Vagina (tissue), 2 donors: ENCODE measurements at places on chromosomes 7 and 10.

- H3K27ac ChIP-seq = peak overlapping the region; percentile 15
- no peak for DNase-seq
- no peaks in the 10 kb centered on the region for H3K36me3 ChIP-seq
- H3K27me3 ChIP-seq = no peaks in the 10 kb centered on the region
- no peak overlapping the region for H3K4me3 ChIP-seq
- H3K4me1 ChIP-seq = peaks cover 28% of the 10 kb centered on the region
These were observed 444.8 kb downstream of the GRID1 start for GRCh38 chr10:85921789-85922188.

DNA sequence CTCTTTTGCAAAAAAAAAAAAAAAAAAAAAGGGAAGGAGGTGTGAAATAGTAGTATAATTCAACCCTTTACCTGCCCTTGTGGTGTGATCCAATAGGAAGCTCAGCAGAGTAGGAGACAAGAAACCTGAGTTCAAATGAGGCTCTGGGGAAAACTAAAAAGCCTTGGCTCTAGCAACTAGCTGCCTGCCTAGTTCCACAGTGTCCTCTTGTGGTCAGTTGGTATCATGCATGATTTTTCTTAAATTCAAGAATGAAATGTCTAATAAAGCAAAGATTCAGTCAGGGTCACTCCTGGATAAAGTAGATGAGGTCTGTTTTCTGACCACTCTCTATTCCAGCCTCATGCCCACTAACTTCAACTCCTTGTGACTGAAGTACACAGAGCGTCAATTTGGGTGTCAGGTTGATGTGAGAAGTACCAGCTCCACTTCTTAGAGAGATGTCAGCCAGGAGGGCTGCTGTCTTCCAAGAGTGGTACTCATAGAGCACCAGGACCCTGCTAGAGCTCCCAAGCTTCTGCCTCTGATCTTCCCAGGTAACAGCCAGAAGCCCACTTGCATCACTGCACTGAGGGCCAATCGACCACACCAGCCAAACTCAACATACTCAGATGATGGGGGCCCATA lies 10.5 kb downstream of the LSM5 start:
- H3K27ac ChIP-seq = no peak overlapping the region
- no peaks in the 10 kb centered on the region for H3K36me3 ChIP-seq
- DNase-seq = no peak
- no peak overlapping the region for H3K4me3 ChIP-seq

DNA sequence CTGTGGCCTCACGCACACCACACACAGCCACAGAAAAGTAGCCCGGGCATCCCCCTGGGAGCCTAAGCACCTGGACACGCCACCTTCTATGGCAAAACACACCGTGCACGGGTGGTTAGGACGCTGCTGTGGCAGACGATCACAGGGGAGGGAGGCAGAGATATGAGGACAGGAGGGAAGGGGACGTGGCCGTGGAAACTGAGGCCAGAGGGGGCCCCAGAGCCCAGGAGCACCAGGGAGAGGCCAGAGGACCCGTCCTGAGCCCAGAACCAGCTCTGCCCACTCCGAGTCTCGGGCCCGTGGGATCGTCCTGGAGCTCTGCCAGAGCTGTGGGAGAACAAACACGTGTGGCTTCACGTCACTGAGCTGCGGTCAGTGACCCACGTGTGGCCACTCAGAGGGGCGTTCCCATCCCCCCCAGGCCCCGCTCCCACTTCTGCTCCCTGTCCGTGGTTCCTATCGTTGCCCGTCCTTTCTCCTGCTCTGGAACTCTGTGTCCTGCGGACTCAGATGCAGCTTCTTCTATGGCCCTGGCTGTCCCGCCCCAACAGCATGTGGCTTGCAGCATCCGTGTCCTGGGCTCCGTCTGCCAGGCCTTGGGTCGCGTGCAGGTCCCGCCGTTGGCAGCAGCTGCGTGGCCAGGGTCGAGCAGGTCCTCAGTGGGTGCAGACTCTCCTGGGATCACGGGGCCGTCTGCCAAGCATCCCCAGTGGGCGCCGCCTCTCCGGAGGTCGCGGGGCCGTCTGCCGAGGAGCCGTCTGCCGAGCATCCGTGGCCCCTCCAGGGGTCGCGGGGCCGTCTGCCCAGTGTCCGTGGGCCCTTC lies 31.0 kb downstream of the GET4 start:
- no peak overlapping the region for H3K27ac ChIP-seq
- no peak for DNase-seq
- H3K4me1 ChIP-seq = peaks cover 14% of the 10 kb centered on the region
- H3K27me3 ChIP-seq = no peaks in the 10 kb centered on the region
- no peaks in the 10 kb centered on the region for H3K36me3 ChIP-seq

- peak; percentile 52 for DNase-seq
- H3K27ac ChIP-seq = no peak overlapping the region
- H3K4me1 ChIP-seq = no peaks in the 10 kb centered on the region
- H3K36me3 ChIP-seq = peaks cover 5% of the 10 kb centered on the region
- no peak overlapping the region for H3K4me3 ChIP-seq
These were observed 11.0 kb downstream of the ZNF777 start for GRCh38 chr7:149449897-149450296.

DNA sequence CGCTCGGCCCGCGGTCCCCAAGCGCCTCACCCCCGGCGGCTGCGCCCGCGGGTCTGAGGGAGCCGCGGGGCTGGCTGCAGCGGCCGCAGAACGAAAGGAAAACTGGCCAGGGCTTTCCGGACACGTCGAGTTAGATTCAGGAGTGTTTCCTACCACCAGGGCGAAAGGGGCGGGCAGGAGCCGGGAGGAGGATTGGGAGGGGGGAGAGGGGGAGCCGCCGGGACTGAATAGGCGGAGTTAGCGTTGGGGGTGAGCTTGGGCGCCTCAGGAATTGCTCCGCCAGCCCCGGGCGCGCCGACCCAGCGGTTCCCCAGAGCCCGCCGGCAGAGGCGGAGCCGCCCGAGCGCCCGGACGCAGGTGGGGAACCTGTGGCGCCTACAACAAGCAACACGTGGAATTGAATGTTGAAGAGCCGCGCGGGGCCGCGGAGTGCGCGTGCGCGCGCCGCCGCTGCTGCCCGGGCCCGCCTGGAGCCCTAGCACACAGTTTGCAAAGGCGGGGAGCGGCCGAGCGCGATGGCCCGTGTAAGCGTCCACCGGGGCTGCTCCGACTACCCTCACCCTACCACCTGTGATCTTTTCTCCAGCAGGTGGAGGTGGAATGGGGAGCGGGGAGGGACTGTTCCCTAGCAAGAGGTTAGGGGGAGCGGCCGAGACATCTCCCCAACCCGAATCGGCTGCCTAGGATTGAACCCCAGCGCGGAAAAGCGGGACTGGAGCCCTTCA lies at the start of gene CADPS2:
TSS of gene CADPS2 (minus strand) at position 104 of the 725 bp plus-strand sequence. CDS start 123 bp downstream, outside the sequence.
- H3K36me3 ChIP-seq = no peaks in the 10 kb centered on the region
- peak within 1 kb of the TSS; percentile 86 for H3K27ac ChIP-seq
- peak; percentile 94 for DNase-seq
- H3K4me3 ChIP-seq = peak within 1 kb of the TSS; percentile 63
- peaks cover 31% of the 10 kb centered on the region for H3K4me1 ChIP-seq

DNA sequence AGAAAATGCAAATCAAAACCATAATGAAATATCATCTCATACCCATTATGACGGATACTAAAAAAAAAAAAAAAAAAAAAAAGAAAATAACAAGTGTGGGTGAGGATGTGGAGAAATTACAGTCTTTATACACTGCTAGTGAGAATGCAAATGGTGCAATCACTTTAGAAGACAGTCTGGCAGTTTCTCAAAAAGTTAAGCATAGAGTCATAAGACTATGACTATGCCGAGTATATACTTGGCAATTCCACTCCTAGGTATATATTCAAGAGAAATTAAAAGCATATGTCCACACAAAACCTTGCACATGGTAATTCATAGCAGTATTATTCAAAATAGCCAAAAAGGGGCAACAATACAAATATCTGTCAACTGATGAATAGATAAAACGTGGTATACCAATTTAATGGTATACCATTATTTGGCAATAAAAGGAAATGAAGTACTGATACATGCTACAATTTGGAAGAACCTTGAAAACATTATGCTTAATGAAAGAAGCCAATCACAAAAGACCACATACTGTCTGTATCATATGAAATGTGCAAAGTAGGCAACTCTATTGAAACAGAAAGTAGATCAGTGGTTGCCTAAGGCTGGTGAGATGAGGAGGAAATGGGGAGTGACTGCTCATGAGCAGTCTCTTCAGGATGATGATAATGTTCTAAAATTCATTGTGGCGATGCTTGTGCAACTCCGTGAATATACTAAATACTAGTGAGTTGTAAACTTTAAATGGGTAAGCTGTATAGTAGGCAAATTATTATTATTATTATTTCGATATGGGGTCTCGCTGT lies 90.1 kb upstream of the NANOS1 start:
- no peaks in the 10 kb centered on the region for H3K27me3 ChIP-seq
- no peaks in the 10 kb centered on the region for H3K4me1 ChIP-seq
- H3K27ac ChIP-seq = no peak overlapping the region
- H3K36me3 ChIP-seq = no peaks in the 10 kb centered on the region
- no peak for DNase-seq

GRCh38 chr10:91772869-91773268 lies 25.4 kb upstream of the TNKS2 start:
- H3K4me3 ChIP-seq = no peak overlapping the region
- no peaks in the 10 kb centered on the region for H3K27me3 ChIP-seq
- no peaks in the 10 kb centered on the region for H3K4me1 ChIP-seq
- no peak overlapping the region for H3K27ac ChIP-seq
